ENCODE measurements at places on chromosomes 1 and 21. TPM values are rescaled to one million over a fixed set of nuclear protein-coding genes. Genes with fewer than 3 reads are reported as not detected.

Gene NPHS2
- total RNA-seq = not detected

Gene ALDH9A1
- 52.7 TPM for total RNA-seq

Gene RASAL2
- 5.4 TPM for total RNA-seq

Gene PCAT6
- 0.60 TPM for total RNA-seq

Gene CFAP107
- total RNA-seq = not detected

GRCh38 chr1:92502247-92502646 lies 15.5 kb upstream of the GFI1 start:
- no peak overlapping the region for H3K27ac ChIP-seq
- H3K4me1 ChIP-seq = peaks cover 37% of the 10 kb centered on the region
- no peaks in the 10 kb centered on the region for H3K36me3 ChIP-seq
- H3K27me3 ChIP-seq = no peaks in the 10 kb centered on the region
- no peak for DNase-seq

DNA sequence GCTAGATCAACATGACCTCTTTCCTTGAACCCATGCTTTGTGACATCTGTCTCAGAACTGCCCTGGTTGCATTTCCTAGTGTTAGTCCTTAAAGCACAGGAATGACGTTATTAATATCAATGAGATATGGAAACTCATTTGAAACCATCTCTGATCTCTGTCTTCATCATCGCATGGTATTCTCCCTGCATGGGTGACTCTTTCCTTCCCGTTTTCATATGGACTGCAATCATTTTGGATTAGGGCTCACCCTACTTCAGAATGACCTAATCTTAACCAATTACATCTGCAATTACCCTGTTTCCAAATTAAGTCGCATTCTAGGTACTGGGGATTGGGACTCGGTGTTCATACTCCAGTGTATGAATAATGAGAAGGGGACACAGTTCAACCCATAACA lies 41.7 kb upstream of the DISC1 start:
- DNase-seq = no peak
- no peaks in the 10 kb centered on the region for H3K36me3 ChIP-seq

DNA sequence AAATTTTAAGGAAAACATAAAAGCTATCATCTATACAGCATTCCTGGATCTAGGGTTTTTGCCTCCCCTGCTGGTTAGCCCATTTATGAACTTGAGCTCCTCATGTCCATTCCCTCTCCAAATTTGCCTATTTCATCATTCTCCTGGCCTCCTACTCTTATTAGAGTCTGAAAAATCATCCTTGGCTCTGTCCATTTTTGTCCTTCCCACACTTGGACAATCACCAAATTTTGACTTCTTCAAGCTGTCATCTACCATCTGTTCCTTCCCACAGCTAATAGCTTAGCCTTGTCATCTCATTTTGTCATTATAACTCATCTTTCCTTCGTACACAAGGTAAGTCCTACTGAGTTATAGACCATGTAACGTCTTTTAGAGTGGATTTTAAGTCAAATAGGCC lies 2.2 kb upstream of the HENMT1 start:
- H3K27ac ChIP-seq = no peak overlapping the region
- H3K4me1 ChIP-seq = no peaks in the 10 kb centered on the region
- H3K36me3 ChIP-seq = no peaks in the 10 kb centered on the region
- no peak overlapping the region for H3K4me3 ChIP-seq
- no peak for DNase-seq

DNA sequence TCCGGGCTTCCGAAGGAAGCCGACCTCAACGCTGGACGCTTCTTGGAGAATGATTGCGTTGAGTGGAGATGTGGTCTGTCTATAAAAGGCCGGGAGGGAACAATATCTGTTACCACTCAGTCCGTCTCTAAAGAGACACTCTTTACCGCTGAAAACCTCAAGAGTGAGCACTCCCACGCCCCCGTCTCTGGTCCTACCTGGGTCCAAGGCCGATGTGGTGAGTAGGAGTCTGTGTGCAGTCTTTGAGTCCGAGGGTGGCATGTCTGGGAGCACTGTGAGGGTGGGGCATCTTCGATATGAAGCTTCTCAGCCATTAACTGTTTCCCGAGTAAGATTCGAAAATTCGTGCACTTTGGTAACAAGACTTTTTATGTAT lies 576 bp downstream of the ZFP69 start:
- no peak for DNase-seq
- H3K4me1 ChIP-seq = peaks cover 15% of the 10 kb centered on the region
- H3K4me3 ChIP-seq = peak overlapping the region; percentile 95

GRCh38 chr1:190416239-190416638 lies 61.4 kb downstream of the BRINP3 start:
- no peaks in the 10 kb centered on the region for H3K36me3 ChIP-seq
- no peak overlapping the region for H3K27ac ChIP-seq
- no peak for DNase-seq
- H3K4me3 ChIP-seq = no peak overlapping the region
- H3K27me3 ChIP-seq = no peaks in the 10 kb centered on the region
- H3K4me1 ChIP-seq = no peaks in the 10 kb centered on the region

DNA sequence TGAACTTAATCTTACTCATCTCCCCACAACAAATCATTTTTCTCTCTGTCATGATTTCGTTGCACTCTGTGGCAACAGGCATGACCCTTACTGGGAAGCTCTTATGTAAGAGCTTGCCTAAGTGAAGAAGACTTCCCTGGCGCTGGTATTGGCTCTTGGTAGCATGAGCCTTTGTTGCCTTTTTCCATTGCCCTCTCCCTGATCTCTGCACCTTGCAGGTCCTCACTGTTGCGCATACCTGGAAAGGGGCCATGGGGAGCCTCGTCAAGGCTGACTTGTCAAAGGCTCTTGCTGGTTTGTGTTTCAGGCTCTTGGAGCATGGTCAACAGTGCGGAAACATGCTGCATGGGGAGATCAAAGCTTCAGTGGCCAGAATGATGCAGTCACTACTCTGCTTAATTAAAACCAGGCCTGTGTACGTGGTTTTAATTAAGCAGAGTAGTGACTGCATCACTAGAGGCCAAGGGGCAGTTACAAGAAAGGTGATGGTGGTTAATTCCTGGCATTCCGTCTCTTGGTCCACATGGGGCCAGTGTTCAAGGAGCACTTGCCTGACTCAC lies 141.3 kb downstream of the SPATA46 start:
- peaks cover 81% of the 10 kb centered on the region for H3K4me1 ChIP-seq
- no peaks in the 10 kb centered on the region for H3K27me3 ChIP-seq
- no peaks in the 10 kb centered on the region for H3K36me3 ChIP-seq
- peak overlapping the region; percentile 39 for H3K27ac ChIP-seq
- DNase-seq = peak; percentile 91

- H3K4me3 ChIP-seq = no peak overlapping the region
- H3K4me1 ChIP-seq = peaks cover 25% of the 10 kb centered on the region
- H3K36me3 ChIP-seq = peaks cover 25% of the 10 kb centered on the region
- H3K27ac ChIP-seq = no peak overlapping the region
- no peaks in the 10 kb centered on the region for H3K27me3 ChIP-seq
These were observed 21.8 kb downstream of the PROX1 start for GRCh38 chr1:214009423-214010196.

DNA sequence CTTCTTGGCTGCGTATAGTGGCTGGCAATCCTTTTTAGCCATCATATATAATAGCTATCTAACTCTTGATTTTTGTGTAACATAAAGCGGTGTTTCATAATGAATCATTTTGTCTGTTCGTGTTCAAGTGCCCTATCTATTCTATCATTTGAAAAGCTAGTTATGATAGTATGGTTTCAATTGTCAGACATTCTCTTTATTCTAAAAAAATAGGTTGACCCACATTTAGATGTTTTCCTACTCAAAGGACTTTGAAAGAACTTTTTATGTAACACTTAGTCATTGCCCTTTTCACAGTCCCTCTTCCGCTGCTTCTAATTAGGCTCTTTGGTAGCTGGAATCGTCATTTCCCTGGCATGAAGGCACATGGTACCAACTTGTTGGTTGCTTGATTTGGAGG lies 272.2 kb upstream of the B3GALT2 start:
- DNase-seq = no peak
- no peak overlapping the region for H3K27ac ChIP-seq
- no peaks in the 10 kb centered on the region for H3K4me1 ChIP-seq
- H3K4me3 ChIP-seq = no peak overlapping the region
- H3K27me3 ChIP-seq = no peaks in the 10 kb centered on the region

GRCh38 chr21:36134803-36135390 lies at the start of gene CBR3:
Gene CBR3, plus strand, starts transcription at chr21:36135079. Its CDS starts 114 bp downstream, at chr21:36135193.
- no peak for DNase-seq
- H3K36me3 ChIP-seq = no peaks in the 10 kb centered on the region
- H3K27ac ChIP-seq = no peak within 1 kb of the TSS

DNA sequence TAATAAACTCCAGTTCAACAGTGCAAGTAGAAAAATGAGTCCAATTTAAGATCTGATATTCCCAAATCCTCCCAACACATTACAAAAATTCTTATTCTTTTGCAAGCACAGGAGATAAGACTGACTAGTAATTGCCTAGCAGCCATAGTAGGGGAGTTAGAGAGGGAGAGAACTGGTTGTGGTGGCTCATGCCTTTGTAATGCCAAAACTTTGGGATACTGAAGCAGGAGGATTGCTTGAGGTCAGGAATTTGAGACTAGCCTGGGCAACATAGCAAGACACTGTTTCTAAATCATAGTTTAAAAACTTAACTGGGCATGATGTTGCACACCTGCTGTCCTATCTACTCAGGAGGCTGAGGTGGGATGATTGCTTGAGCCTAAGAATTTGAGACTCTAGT lies 26.7 kb upstream of the PAPPA2 start:
- H3K27ac ChIP-seq = no peak overlapping the region
- no peaks in the 10 kb centered on the region for H3K36me3 ChIP-seq
- no peak for DNase-seq
- no peak overlapping the region for H3K4me3 ChIP-seq
- H3K27me3 ChIP-seq = no peaks in the 10 kb centered on the region

- H3K4me3 ChIP-seq = no peak overlapping the region
- peaks cover 19% of the 10 kb centered on the region for H3K27me3 ChIP-seq
- no peak for DNase-seq
These were observed 25.6 kb upstream of the PSMB2 start for GRCh38 chr1:35666916-35667315.

DNA sequence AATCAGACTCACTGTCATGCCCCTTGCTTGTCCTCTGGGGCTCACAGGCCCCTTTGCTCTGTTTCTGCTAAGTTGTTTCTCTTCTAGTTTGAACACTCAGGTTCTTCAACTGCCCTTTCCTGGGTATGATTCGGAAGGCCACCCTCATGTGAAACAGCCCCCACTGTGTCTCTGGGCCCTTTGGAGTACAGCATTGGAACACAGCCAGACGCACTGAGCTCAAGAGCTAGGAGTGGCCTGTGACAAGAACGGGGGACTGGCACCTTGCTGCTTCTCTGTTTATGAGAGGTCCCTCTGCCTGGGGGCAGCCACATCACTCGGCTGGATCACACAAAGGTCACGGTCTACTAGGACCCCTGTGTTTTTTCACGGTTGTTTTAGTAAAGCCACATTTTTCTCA lies 114.4 kb upstream of the ZC3H12A start:
- H3K27ac ChIP-seq = no peak overlapping the region
- no peak for DNase-seq
- peaks cover 2% of the 10 kb centered on the region for H3K27me3 ChIP-seq
- no peaks in the 10 kb centered on the region for H3K4me1 ChIP-seq
- H3K4me3 ChIP-seq = no peak overlapping the region
- no peaks in the 10 kb centered on the region for H3K36me3 ChIP-seq

- no peaks in the 10 kb centered on the region for H3K36me3 ChIP-seq
- no peak overlapping the region for H3K4me3 ChIP-seq
- DNase-seq = no peak
- H3K27me3 ChIP-seq = no peaks in the 10 kb centered on the region
- no peak overlapping the region for H3K27ac ChIP-seq
These were observed 61.3 kb upstream of the BACH1 start for GRCh38 chr21:29237110-29238052.

GRCh38 chr1:208036918-208037766 lies 126.2 kb upstream of the CD34 start:
- no peaks in the 10 kb centered on the region for H3K36me3 ChIP-seq
- no peaks in the 10 kb centered on the region for H3K4me1 ChIP-seq
- no peak for DNase-seq
- H3K27me3 ChIP-seq = no peaks in the 10 kb centered on the region
- H3K27ac ChIP-seq = no peak overlapping the region

DNA sequence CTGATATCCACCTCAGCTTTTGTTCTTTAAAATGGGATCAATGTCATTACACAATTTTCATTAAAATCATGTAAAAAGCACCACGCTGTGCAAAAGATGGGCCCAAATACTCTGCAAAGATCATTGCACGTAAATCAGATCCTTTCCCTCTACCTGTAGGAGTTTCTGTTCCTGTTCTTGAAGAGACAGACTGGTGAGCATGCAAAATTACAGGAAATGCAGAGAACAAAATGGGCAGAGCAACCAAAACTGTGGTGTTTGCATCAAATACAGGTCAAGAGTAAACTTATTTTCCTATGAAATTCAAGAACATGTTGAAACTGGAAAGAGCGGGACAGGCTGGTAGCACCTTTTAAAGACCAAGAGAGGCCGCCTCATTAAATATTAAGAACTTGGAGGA lies 294.9 kb upstream of the ADGRL2 start:
- H3K27me3 ChIP-seq = no peaks in the 10 kb centered on the region
- no peak for DNase-seq
- no peak overlapping the region for H3K27ac ChIP-seq
- no peak overlapping the region for H3K4me3 ChIP-seq
- H3K4me1 ChIP-seq = no peaks in the 10 kb centered on the region

GRCh38 chr1:81387446-81387845 lies 413.3 kb upstream of the ADGRL2 start:
- no peaks in the 10 kb centered on the region for H3K4me1 ChIP-seq
- H3K4me3 ChIP-seq = no peak overlapping the region
- DNase-seq = no peak

GRCh38 chr1:81915937-81916336 lies 115.2 kb downstream of the ADGRL2 start:
- H3K27ac ChIP-seq = no peak overlapping the region
- no peaks in the 10 kb centered on the region for H3K27me3 ChIP-seq
- H3K4me1 ChIP-seq = no peaks in the 10 kb centered on the region
- H3K36me3 ChIP-seq = no peaks in the 10 kb centered on the region

GRCh38 chr1:10646347-10646861 lies 150.0 kb downstream of the CASZ1 start:
- no peak for DNase-seq
- no peaks in the 10 kb centered on the region for H3K36me3 ChIP-seq
- H3K4me1 ChIP-seq = peaks cover 4% of the 10 kb centered on the region
- H3K4me3 ChIP-seq = no peak overlapping the region
- H3K27me3 ChIP-seq = no peaks in the 10 kb centered on the region

GRCh38 chr1:37795340-37796125 lies 1.9 kb downstream of the MANEAL start:
- peaks cover 24% of the 10 kb centered on the region for H3K4me1 ChIP-seq
- peak overlapping the region; percentile 74 for H3K4me3 ChIP-seq
- DNase-seq = no peak

DNA sequence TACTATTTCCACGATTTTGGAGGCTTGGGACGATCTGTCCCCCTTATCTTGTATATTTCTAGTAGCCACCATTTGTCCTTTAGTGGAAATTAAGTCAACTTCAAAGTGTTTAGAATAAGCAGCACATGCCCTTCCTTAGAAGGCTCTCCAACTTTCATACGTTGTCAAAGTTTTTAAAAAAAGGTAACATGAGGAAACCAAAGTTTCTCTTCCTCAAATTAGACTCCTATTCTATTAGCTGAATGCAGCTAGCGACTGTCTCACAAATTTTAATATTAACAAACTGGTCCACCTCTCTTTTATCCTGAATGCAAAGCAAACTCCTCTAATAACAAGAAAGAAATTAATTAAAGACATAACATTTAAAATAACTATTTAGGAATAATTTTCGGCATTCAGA lies 6.9 kb downstream of the C1orf174 start:
- H3K36me3 ChIP-seq = peaks cover 18% of the 10 kb centered on the region
- H3K27ac ChIP-seq = no peak overlapping the region
- H3K4me3 ChIP-seq = no peak overlapping the region
- peaks cover 12% of the 10 kb centered on the region for H3K4me1 ChIP-seq
